DMS153 (cell line): ENCODE measurements at places on chromosomes 1 and 21.

DNA sequence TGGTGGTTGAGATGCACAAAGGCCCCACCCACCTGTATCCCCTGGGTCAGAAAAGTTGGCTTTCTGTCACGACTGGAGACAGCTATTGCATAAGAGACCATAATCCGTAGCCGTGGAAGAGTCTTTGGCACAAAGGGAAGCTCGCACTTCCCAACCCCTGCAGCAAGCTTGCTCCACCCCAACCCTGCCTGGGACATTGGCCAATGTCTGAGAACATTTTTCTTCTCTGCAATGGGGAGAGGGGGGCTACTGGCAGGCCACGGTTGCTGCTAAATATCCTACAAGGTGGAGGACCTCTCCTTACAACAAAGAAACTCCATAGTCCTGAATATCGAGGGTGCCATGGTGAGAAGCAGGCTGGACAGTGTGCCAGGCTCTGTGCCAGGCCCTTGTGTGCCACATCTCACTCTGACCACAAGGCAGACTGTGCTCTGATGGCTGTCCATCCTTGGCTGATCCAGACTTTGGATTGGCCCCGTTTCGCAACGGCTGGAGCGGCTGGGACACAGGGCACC lies 104.1 kb downstream of the CSMD2 start:
- DNase-seq: no peak

DNA sequence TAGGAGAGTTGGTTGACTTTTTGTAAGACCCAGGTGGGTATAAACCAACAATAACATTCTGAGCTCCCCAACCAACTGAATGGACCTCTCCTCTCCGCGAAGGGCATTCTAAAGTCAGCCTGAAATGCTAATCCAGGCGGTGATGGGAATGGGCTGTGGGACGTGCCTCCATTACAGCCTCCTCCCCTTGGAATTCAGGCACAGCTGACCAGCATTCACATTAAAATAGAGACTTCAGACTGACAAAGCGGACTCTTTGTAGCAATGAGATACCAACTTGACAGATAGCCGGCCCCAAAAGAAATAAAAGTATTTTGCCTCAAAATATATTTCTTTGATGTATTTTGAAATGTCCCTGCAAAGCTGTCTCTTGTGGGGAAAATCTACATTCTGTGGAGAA lies 101.7 kb downstream of the KIF26B start:
- DNase-seq: no peak

- peak; percentile 69 for DNase-seq
Measured at GRCh38 chr1:116268211-116268610, 104.8 kb upstream of the ATP1A1 start.

- no peak for DNase-seq
Measured at GRCh38 chr1:25640646-25641328, 24.2 kb downstream of the MAN1C1 start.

GRCh38 chr1:200938955-200939354 lies 44.3 kb downstream of the INAVA start:
- no peak for DNase-seq

DNA sequence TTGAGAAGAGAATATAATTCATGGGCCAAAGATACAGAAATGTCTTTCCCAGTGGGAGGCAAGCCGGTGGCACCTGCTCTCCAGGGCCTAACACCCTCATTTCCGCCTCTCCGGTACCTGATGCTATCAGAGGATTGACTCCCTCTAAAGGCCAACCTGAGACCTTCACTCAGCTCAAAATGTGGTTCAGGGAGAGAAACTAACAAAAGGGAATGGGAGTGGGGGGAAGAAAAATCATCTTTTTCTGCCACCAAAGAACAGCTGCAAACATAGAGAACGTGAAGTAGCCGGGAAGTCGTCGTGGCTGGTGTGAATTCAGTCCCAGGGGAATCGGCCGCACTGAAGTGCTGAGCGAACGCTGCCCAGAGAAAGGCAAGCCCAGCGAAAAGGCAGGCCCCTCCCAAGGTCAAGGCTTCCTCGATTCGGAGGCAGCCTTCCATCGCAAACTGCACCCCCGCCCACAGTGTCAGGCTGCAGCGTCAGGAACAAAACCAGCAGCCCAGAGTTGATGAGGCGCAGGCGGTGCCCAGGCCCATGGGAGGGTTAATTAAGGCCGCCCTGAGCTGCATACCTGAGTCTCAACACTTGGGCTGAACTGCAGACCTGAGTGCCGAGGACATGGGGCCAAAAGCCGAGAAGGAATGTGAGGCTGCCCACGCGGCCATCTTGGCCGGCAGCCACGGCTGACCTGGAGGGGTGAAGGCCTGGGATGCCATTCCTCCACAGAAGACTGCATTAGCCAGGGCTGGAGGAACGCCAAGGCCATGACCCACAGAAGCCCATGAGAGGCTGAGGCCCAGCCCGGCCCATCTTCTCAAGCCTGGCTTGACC lies 160.2 kb downstream of the PSMG1 start:
- peak; percentile 93 for DNase-seq

DNA sequence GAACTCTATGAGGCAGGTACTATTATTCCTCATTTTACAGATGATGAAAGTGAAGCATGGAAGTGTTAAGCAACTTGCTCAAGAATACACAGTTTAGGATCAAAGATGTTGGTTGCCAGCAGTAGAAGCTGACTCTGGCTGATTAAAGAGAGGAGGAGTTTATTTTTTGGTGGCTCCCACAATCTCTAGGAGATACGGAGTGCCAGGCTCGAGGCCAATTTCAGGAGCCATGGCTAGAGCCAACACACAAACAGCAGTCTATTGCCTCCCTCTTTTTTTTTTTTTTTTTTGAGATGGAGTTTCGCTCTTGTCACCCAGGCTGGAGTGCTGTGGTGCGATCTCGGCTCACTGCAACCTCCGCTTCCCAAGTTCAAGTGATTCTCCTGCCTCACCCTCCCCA lies 19.6 kb downstream of the TTF2 start:
- no peak for DNase-seq

GRCh38 chr1:59179673-59180072 lies 117.2 kb upstream of the FGGY start:
- DNase-seq: no peak

DNA sequence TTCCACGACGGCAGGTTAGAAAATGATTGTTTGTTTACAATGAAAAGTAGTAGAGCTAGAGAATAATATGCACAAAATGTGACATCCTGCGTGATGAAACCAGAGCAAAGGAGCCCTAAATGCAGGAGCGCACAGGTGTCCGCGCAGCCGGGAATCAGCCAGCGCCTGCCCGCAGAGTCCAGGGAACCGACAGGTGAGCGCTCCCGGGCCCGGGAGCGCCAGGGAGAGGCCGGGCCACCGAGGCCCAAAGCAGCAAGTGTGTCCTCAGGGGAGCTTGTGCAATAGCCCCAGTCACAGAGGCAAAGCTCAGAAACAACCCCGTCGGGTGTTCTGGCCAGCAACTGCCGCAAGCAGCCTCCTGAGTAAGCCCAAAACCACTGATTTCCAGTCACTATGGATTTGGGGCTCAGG lies 789 bp upstream of the GALE start:
- no peak for DNase-seq

GRCh38 chr1:17009706-17010105 lies 2.0 kb downstream of the ATP13A2 start:
- DNase-seq: no peak

DNA sequence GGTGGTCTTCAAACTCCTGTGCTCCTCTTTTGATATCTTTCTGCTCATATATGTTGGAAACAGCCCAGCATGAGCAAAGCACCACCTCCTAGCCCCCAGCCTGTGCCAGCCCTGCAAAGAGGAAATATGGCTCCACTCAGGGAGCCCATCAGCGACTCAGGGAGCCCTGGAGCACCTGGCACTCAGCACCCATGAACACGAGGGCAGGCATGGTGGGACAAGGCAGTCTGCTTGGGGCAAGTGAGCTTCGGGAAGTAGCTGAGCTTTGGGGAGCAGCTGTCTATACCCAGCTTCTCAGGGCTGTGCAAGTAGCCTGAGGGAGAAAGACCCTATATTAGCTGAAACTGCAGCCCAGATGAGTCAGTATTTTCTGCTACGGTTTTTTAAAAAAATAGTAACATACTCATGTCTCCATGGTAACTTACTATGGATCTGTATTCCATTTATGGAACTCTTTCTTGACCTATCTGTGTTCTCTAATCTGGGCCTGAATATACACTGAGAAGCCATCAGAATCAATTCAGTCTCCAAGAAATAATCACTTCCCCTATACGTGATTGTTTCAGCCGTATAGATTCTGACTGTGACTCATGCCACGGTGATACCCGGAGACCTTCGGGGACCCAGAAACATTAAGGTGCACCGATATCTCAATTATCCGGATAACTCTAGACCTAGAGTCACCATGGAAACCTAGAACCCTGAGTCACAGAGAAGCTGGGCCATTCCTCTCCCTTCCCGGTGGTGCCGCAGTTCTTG lies 1.5 kb upstream of the ETS2 start:
- DNase-seq: no peak

- no peak for DNase-seq
Measured at GRCh38 chr21:36883532-36884486, 82.7 kb downstream of the HLCS start.

GRCh38 chr1:155529929-155530328 lies 32.7 kb downstream of the ASH1L start:
- no peak for DNase-seq

- no peak for DNase-seq
Measured at GRCh38 chr1:59597420-59598119, 217.2 kb upstream of the HOOK1 start.

DNA sequence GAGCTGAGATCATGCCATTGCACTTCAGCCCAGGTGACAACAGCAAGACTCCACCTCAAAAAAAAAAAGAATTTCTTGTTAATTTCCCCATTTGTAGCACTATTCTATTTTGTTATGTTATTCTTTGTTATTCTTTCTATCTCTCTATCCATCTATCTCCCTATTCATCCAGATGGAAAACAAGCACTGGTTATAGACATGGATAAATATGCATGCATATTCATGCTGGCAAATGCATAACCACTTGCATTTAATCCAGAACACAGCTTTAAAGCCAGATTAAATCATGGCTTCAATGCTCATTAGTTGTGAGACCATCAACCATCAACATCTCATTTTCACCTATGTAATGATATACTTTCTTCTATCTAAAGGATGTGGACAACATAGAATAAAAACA lies 21.5 kb upstream of the KLHL20 start:
- no peak for DNase-seq

GRCh38 chr21:34939673-34940331 lies 109.3 kb downstream of the RUNX1 start:
- no peak for DNase-seq

DNA sequence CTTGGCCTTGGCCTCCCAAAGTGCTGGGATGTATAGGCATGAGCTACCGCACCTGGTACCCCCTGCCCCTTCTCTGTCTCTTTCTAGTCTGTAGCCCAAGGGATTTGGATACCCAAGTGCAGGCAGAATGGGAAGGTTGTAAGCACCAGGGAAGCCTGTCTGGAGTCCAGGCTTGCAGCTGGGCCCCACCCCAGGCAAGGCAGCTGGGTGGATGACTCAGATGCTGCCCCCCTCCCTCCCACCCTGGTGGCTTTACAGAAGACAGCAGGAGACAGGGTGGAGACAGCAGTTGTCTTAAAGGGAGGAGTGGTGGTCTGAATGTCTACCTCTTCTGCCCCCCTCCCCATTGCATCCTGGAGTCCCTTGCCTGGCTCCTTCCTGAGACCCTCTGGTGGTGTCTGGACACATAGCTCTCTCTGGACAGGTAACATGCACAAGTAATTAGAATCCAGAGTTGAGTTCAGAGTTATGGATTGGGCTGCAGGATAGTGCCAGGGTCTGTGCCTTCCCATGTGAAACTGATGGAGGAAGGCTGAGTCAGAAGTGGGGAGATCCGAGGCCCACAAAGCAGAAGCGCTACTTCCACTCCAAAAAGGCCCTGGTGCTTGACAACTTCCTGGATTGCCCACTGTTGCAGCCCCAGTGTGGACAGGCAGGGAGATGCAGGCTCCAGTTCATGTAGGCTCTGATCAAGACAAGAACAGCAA lies 5.1 kb downstream of the LMNA start:
- DNase-seq: no peak

DNA sequence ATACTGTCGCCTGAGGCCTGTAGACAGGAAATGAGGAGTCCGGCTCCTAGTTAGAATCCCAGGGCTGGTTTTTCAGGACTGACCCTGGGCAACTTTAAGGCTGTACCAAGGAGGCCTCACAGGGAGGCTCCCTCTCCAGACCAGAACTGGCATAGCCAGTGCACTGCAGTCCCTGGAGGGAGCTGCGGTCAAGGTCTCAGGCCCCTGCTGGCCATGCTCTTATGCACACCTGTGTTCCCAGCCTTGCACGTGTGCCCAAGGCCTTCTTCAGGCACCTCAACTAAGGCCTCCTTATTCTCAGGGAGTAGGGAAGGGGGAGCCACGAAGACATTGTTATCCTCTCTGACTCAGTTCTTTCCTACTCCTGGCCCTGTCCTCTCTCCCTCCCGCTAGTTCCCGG lies 22.0 kb upstream of the IFNAR1 start:
- DNase-seq: no peak

DNA sequence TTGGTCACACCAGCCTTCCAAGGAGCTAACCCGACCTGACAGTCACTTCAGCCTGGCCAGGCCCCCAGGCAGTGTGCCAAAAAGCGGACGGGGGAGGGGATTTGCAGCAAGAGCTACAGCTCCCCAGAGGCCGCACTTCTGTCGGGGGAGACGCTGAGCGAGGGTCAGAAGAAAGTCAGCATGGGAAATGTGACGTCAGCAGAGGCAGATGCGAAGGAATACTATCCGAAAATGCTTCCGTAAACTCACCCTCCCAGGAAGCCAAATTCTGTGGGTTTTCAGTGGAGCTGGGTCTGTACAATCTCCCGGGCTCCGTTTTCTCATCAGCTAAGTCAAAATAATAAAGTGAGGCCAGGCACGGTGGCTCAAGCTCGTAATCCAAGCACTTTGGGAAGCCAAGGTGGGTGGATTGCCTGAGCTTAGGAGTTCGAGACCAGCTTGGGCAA lies 28.5 kb upstream of the ECE1 start:
- DNase-seq: no peak

- no peak for DNase-seq
Measured at GRCh38 chr1:14649976-14650375, 51.5 kb downstream of the KAZN start.
